Natural killer cell (primary cell): ENCODE measurements at places on chromosomes 2 and 18. TPM values are rescaled to one million over a fixed set of nuclear protein-coding genes. Genes with fewer than 3 reads are reported as not detected.

The DYNAP gene
- not detected for total RNA-seq

The ARHGEF4 gene
- not detected for total RNA-seq

DNA sequence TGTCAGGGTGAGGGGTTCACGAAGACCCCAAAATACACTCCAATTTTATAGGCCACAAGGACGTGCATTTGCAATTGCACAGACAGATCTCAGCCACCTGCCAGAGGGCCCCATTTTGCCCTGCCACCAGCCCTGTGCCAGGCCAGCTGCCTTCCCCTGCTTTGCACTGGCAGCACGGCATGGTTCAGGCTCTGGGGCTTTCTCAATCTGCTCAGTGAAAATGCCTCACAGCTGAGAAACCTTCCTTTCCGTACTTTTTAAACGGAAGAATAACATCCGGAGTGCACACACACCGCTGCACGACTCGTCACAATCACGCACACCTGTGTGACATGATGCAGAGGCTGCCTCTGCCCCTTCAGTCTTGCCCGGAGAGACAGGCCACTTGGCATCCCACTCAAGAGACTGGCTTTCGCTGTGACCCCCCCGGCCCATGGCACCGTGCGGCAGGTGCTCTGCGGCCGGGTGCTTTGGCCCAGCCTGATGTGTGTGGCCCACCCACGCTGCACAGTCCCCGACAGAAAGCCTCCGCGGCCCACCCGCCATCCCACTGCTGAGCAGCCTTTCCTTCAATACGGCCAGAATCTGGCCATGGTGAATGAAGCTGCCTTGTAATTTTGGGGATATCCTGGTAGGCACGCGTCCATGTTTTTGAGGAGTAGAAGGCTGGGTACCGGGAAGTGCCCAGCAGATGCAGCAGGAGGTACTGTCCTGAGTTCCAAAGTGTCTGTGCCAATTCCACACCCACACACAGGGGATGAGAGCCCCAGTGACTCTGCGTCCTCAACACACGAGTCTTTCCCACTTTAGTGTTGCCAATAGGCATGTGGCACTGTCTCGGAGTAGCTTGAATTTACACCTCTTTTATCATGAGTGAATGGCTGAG, 88.8 kb downstream of the USP40 start:
- DNase-seq, result no peak
- no peaks in the 10 kb centered on the region for H3K27me3 ChIP-seq
- H3K4me3 ChIP-seq, result no peak overlapping the region
- H3K4me1 ChIP-seq, result no peaks in the 10 kb centered on the region

The GPR45 gene
- not detected for total RNA-seq

- H3K27me3 ChIP-seq, result no peaks in the 10 kb centered on the region
- H3K27ac ChIP-seq, result no peak overlapping the region
- H3K4me3 ChIP-seq, result no peak overlapping the region
- no peaks in the 10 kb centered on the region for H3K4me1 ChIP-seq
- no peak for DNase-seq
Observed at GRCh38 chr2:133204421-133204820, 363.8 kb downstream of the NCKAP5 start.

- peaks cover 17% of the 10 kb centered on the region for H3K36me3 ChIP-seq
- no peak overlapping the region for H3K4me3 ChIP-seq
- no peaks in the 10 kb centered on the region for H3K27me3 ChIP-seq
- no peak for DNase-seq
- H3K27ac ChIP-seq, result no peak overlapping the region
- no peaks in the 10 kb centered on the region for H3K4me1 ChIP-seq
Observed at GRCh38 chr2:238280083-238280825, 8.2 kb downstream of the PER2 start.

DNA sequence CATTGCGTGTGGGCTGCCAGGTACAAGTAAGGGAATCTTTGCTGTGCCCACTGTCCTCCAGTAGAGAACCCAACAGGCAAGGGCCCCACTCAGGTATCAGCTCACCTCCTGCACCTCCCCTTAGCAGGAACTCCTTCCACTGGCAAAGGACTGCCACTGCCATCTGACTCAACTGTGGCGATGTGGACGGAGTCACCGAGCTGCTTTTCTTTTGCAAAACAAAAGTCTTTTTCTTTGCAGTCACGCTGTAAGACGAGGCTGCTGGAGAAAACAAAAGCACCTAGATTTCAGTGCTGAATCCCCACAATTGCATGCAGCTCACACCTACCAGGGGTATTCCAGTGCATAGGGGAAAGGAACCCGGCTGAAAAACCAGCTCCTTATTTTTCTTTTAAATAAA, 7.9 kb downstream of the MTERF4 start:
- peaks cover 5% of the 10 kb centered on the region for H3K4me1 ChIP-seq
- H3K36me3 ChIP-seq, result peaks cover 76% of the 10 kb centered on the region
- no peak overlapping the region for H3K4me3 ChIP-seq
- H3K27ac ChIP-seq, result no peak overlapping the region

DNA sequence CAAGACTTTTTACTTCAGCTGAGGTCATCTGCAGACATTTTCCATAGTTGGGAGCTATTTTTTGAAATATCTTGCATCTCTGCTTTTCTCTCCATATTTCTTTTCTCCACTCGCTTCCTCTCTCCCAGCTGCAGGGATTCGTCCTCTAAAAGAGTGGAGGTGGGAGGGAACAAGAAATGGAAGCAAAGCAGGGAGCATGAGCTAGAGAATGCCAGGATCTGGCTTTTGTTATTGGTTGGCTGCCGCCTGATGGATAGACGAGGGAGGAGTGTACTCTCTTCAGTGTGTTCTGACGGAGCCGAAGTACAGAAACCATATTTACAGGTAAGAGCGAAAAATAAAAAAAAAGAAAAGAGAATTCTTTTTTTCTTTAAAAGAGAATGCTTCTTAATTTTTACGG, at the start of gene CSRNP3:
Gene CSRNP3, plus strand, starts transcription at position 282 of the 400 bp plus-strand sequence. CDS start 125,368 bp downstream, outside the sequence.
- H3K4me3 ChIP-seq, result no peak within 1 kb of the TSS
- DNase-seq, result no peak
- H3K36me3 ChIP-seq, result no peaks in the 10 kb centered on the region
- H3K27me3 ChIP-seq, result no peaks in the 10 kb centered on the region
- H3K4me1 ChIP-seq, result no peaks in the 10 kb centered on the region
- no peak within 1 kb of the TSS for H3K27ac ChIP-seq

The POMC gene
- total RNA-seq, result 6.6 TPM

- no peaks in the 10 kb centered on the region for H3K4me1 ChIP-seq
- no peak for DNase-seq
- no peaks in the 10 kb centered on the region for H3K27me3 ChIP-seq
- no peaks in the 10 kb centered on the region for H3K36me3 ChIP-seq
- H3K27ac ChIP-seq, result no peak overlapping the region
- H3K4me3 ChIP-seq, result no peak overlapping the region
Observed at GRCh38 chr2:217974389-217975005, 28.3 kb downstream of the TNS1 start.

The CPLX4 gene
- total RNA-seq, result not detected

DNA sequence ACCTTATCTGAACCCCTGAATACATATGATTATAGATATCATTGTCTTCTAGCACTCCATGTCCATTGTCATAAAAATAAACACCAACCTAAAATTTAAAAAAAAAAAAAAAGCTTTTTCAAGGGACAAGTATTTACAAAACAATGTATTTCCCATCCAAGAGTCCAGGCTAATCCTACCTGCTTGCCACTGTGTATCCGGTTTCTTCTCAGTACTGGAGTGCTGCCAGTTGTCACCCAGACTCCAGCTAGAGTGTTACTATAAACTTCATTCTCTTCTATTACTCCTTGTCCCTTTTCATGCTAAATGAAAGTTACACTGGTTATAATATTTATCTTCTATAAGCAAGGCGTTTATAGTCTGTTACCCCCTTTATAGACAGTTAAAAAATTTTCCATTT, 35.8 kb downstream of the MSH6 start:
- no peaks in the 10 kb centered on the region for H3K4me1 ChIP-seq
- peaks cover 68% of the 10 kb centered on the region for H3K36me3 ChIP-seq
- H3K27ac ChIP-seq, result no peak overlapping the region

The VWC2L gene
- total RNA-seq, result not detected

DNA sequence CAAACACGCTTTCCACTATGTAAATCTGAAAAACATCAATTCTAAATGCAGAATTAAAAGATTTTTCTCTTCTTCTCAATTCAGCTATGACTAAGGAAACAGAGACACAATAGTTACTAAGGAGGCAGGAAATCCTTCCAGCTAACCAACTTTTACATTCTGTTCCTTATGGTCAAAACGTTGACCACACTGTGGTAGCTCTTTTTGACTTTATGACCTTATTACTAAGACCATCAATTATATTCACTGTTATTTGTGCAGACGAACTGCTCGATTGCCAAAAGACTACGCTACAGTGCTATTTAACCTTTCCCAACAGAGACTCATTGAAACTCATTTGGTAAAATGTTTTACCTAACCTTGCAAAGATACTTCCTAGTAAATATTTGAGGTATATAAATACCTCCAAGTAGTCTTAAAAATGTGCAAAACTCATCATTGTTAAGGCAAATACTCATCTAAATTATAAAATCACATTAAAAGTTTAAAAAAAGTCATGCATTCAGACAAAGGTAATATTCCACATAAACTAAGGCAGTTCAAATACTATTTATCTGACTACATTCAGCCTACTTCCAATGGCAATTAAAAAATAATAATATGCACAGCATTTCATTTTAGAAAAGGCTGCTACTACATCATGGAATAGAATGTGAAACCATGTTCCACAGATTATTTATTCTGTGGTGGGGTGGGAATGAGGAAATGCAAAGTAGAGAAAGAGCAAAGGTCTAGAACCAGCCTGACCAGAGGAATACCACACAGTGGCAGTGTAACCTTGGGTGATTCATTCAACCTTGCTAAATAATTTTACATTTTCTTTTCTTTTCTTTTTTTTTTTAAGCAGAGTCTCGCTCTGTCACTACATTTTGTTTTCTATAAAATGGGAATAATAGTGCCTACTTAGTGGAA, 139.9 kb downstream of the THADA start:
- H3K4me1 ChIP-seq, result peaks cover 4% of the 10 kb centered on the region
- H3K4me3 ChIP-seq, result no peak overlapping the region
- no peaks in the 10 kb centered on the region for H3K36me3 ChIP-seq
- no peak overlapping the region for H3K27ac ChIP-seq
- no peaks in the 10 kb centered on the region for H3K27me3 ChIP-seq

- no peaks in the 10 kb centered on the region for H3K27me3 ChIP-seq
- DNase-seq, result no peak
- no peak overlapping the region for H3K4me3 ChIP-seq
- H3K36me3 ChIP-seq, result no peaks in the 10 kb centered on the region
- H3K27ac ChIP-seq, result no peak overlapping the region
Observed at GRCh38 chr2:219969508-219969907, 342.1 kb downstream of the SLC4A3 start.

DNA sequence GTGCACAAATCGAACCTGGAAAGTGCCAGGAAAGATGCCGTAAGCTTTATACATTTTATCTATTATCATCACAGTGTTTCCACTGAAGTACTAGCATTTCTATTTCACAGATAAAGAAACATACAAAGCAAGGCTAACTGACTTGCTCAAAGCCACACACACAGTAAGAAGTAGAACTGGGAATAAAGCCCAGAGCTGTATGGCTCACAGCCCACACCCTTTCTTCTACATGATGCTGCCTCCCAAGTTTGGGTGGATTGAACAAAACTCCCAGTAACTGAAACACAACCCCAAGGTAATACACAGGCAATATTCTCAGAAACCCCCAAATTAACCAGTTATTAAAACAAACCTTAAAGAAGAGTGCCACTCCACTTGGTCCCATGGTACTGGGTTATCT, 11.2 kb downstream of the SAP130 start:
- H3K27me3 ChIP-seq, result no peaks in the 10 kb centered on the region
- peaks cover 49% of the 10 kb centered on the region for H3K36me3 ChIP-seq
- no peak overlapping the region for H3K4me3 ChIP-seq
- no peak overlapping the region for H3K27ac ChIP-seq

The UGT1A7 gene
- not detected for total RNA-seq

DNA sequence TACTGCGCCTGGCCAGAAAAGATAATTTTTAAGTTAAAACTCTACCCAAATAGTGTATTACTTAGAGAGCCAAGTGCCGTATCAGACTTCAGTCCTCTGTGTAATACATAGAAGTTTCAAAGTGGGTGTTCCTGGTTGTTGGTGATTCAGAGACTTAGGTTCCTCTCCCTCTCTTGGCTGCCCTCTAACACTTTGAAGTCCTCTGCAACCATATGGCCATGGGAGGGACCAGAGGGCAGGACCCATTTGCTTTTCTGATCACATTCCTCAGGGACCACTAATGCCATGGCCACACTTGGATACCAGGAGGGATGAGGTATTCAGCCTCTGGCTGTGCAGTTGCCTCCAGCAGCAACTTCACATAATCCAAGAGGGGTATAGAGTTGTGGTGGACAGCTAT, 131.5 kb downstream of the CAPN13 start:
- no peaks in the 10 kb centered on the region for H3K4me1 ChIP-seq
- H3K4me3 ChIP-seq, result no peak overlapping the region
- H3K27ac ChIP-seq, result no peak overlapping the region
- no peaks in the 10 kb centered on the region for H3K27me3 ChIP-seq
- DNase-seq, result no peak
- H3K36me3 ChIP-seq, result no peaks in the 10 kb centered on the region

The SLC11A1 gene
- 17.9 TPM for total RNA-seq

DNA sequence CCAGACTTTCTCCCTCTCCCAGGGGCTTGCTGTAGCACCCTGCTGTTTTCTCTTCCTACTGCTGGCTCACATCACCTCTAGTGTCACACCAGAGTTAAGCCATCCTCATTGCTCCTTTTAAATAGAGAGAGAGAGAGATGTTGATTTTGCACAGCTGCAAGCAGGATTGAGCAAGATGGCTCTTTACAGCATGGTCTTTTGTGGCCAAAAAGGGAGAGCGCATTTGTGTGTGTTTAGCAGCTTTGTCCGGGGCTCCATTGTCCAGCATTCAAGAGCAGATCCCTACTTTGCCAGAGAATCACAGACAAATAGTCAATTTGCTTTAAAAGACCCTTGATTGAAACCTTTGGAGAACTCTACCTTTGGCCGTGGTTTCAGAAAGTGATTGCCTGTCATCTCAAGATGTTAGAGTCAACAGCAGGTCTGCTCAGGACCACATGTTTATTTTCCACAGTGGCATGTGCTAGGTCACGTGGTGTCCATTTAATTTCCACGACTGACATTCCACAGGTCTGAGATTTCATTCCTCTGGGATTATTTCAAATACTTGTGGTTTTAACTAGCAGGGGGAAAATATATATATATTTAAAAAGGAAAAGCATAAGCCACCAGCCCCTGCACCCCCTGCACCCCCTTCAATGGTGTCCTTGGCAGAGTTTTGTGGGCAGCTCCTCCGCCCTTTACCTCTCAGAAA, 359.9 kb upstream of the SLC14A2 start:
- no peak for DNase-seq
- no peak overlapping the region for H3K4me3 ChIP-seq
- no peak overlapping the region for H3K27ac ChIP-seq

DNA sequence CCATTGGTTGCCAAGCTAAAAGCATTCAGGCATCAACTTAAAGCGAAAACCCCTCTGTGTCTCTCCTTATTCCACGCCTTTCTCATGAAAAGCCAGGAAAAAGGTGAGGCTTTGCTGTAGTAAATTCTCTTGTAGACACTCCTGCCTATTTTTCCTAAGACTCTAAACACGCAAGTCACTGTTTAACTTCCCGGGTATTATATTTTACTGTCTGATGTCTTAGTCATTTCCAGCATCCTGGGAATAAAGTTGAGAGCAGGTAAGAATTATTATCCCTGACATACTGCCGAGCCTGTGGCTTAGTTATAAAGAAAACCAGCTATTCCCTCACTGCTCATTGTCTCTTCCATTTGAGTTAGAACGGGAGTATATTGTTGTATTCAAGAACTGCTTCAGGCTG, 112.4 kb upstream of the GATA6 start:
- no peak overlapping the region for H3K27ac ChIP-seq
- H3K36me3 ChIP-seq, result no peaks in the 10 kb centered on the region
- H3K4me1 ChIP-seq, result no peaks in the 10 kb centered on the region
